ENCODE measurements at places on chromosomes 6 and 20. TPM values are rescaled to one million over a fixed set of nuclear protein-coding genes. Genes with fewer than 3 reads are reported as not detected.
A peak's percentile ranks its signal among the peaks of the same experiment; 100 is the strongest.

Gene SAMD3
- 43.4 TPM for total RNA-seq

Gene RNF39
- total RNA-seq, result not detected

Gene TNXB
- total RNA-seq, result 3.8 TPM

Gene EMILIN3
- total RNA-seq, result 8.1 TPM

Gene OLIG3
- not detected for total RNA-seq

Gene SPATS1
- total RNA-seq, result not detected

Gene SUPT3H
- 32.7 TPM for total RNA-seq

Gene NELFCD
- 73.4 TPM for total RNA-seq

Gene TMEM217
- 1.7 TPM for total RNA-seq

Gene DNMT3B
- total RNA-seq, result 368 TPM

DNA sequence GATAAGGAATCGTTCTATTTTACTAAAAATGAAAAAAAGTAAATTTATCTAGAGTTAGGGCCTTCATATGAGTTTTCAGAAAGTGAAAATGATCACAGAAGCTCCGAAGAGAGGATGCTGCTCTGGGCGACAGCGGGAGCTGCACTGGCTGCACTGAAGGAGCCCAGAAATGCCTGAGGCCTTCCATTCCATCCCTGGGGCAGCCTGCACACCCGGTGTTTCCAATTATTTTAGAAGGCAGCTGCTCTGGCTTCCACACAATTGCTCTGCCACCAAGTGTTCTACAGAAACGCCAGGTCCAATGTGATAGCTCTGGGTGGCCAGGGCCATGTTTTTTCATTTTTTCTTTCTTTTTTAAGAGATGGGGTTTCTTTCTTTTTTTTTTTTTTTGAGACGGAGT, 3.6 kb downstream of the DTNBP1 start:
- no peak for DNase-seq

DNA sequence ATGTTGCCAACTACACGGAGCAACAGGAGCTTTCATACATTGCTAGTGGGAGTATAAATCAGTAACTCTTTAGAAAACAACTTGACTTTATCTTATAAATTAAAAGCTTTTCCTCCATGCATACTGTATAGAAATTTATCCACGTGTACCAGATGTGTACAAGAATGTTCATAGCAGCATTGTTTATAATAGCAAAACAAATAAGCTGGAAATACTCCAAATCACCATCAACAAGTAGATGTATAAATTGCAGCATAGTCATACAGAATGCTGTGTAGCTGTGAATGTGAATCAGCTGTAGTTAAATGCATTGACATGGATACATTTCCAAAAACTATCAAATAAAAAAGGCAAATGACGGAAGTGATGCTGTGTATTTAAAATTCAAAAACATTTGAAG, 6.0 kb downstream of the PSMF1 start:
- no peak for DNase-seq

- DNase-seq, result peak; percentile 53
Observed at GRCh38 chr20:41956338-41957074, 338.3 kb upstream of the CHD6 start.

DNA sequence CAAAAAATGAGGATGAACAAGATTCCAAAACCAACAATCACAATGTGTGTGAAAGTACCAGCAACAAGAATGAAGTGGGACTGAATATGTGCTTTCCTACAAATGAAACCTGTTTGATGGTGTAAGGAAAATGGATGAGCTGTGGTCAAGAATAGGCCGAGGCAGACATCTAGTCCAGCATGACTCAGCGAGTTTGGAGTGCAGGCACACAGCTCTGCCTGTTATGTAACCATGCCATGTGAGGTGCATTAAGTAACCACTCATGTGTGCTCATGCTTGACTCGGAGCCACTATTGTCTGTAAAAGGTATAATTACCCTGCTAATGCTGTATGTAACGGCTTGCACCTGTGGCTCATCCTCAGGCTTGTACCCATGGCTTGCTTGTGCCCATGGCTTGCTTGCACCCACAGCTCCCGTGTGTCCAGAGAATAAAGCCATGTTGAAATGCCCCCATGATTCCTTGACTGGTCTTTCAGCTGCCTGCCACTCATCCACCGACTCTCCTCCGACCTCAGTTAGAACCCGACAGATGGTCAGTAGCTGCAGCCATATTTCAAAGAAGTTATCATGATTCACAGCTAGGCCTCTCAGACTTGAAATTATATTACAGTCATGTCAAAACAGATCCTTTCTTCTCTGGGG, 98.7 kb downstream of the BACH2 start:
- no peak for DNase-seq

DNA sequence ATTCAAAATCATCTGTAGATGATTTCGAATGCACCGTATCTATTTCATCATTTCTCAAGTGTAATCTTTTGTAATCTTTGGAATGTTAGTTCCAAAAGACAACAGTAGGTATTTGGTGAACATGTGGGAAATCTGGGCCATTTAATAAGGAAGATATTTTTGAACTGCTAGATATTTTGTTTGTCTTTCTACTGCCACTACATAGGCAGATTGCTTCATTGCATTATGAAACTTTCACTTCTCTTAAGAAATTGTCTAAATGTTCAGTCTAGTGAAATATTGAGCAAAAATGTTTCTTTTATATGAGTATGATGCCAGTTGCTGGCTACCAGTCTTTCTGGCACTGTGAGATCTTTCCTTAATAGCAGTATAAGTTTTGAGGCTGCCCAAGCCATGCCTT, 527.8 kb upstream of the RNF217 start:
- DNase-seq, result no peak

- DNase-seq, result no peak
Observed at GRCh38 chr20:32526125-32526524, 59.0 kb downstream of the NOL4L start.

DNA sequence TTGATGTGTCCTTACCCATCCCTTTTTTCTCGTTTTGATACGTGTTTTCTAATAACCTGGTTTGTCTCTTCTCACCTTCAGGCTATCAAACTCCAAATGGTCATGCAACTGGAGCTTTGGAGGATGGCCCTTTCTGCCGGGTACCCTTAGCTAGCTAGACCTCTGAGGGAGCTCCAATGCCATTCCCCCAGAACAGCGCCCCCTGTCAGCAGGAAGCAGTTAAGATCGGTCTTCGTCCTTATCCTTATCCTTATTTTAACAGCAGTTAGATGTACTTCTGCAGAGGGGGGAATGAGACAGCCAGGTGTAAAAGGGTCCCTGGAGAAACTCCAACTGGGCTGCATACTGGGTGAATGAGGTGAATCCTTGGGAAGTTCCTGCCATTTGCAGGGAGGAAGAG, 37.2 kb downstream of the SEL1L2 start:
- DNase-seq, result peak; percentile 79

GRCh38 chr6:69732640-69733039, 64.2 kb downstream of the LMBRD1 start:
- DNase-seq, result no peak

DNA sequence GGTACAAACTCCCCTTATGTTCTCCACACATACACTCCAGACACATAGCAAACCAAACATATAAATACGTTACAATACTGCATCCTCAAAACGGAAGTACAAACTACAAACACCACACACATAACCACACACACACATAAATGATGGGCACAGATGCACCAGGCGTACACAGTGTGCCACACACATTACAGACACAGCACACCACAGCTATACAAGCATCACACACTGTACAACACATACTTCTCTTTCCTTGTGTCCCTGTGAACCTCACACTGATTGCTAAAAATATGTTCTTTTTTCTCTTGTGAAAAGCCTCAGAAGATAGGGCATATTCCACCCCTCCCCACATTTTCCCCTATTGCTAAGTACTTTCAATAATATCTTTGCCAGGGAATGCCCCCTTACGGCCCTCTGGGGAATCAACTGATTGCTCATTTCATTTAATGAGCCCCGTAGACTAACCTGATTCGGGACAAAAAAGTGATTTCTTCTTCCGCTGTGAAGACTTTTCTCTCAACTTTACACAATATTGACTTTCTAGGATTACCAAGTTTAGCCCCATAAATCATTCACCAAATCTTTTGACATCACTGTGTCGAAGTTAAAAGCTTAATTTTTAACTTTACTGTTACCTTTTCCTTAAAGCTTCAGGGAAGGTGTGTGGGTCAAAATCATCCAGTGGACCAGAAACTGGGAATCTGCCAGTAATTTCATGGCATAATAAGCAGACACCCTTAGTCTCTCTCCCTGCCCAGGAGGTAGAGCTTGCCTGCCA, at the start of gene SLC17A1:
Gene SLC17A1, minus strand, starts transcription at position 521 of the 775 bp plus-strand sequence. CDS start 1,495 bp downstream, outside the sequence.
- no peak for DNase-seq

- DNase-seq, result peak; percentile 64
Observed at GRCh38 chr20:39195582-39196021, 233.5 kb downstream of the DHX35 start.

- no peak for DNase-seq
Observed at GRCh38 chr20:9088556-9088955, 19.7 kb downstream of the PLCB4 start.

DNA sequence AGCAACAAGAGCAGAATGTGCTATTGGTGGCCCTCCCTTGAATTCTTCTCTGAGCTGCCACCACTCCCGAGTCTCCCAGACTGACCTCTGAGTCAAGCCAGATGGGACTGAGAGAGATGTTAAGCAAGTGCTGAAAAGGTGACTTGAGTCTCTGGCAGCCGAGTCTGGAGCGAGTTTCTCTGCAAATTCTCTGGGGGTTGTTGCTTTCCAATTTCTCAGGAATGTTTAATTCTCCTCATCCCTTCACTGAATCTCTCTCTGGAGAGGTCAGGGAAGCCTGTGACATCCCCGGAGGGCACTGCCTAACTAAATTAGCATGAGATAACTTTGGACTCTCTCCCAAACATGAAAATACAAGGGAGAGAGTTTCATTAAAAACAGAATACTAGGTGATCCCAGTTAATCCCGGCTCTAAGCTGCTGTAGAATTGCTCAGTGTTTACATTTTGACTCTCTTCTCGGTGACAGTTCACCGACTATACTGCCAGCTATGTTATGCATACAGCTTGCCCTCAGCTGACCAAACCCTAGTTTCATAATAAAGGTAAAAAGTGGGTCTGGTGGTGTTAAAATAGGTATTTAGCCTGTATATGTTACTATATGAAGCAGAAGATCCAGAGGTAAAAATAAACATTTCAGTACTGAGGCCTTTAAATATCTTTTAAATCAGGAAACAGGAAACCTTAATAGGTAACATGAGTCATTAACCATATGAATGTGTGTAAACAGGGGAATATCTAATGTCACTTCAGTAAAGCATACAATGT, 157.9 kb downstream of the FOXC1 start:
- no peak for DNase-seq

DNA sequence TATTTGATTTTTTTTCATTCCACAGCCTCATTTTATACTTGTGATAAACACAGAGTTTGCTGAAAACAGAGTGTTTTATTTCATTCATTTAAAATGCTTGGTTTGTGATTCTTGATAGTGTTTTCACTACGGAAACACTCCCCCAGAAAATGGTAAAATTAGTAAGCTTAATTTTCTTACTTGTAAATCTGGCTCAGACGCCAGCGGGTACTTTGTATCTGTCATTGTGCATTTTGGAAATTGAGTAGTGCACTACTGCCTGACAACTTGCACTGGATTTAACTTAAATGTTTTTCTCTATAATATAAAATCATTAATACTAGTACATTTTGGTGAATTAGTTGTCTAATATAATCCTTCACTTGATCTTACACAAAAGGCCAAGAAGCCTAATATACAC, 37.0 kb upstream of the HINT3 start:
- no peak for DNase-seq

- peak; percentile 28 for DNase-seq
Observed at GRCh38 chr20:44488551-44488950, 12.9 kb downstream of the TTPAL start.

DNA sequence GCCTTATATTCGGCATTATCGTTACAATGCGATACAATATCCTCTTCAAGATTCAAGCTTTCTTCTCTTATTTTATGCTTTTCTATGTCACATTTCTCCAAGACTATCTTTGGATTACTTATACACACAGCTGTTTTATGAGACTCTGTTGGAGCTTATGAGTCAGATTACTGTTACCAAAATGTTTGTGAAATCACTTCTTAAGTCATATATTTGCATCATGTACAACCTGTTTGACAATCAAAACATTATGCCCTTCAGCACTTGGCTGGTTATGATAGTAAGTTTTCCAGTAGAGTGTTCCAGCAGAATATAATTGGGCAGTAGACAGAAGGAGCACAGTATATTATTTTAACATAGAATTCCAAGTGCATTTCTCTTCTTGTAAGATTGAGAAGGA, 35.2 kb downstream of the BMP6 start:
- DNase-seq, result no peak

DNA sequence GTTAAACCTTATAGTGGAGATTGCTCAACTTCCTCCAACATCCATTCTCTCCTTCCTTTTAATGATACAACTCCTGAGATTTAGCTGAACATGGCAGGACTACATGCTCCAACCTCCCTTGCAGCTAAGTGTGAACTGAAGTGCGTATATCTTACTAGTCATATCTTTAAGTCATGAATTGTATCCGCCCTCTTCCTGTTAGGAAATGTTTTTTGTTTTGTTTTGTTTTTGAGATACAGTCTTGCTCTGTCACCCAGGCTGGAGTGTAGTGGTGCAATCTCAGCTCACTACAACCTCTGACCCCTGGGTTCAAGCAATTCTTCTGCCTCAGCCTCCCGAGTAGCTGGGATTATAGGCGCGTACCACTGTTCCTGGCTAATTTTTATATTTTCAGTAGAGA, 8.8 kb upstream of the OSTM1 start:
- no peak for DNase-seq

GRCh38 chr6:44057931-44058616, 69.2 kb downstream of the MRPL14 start:
- DNase-seq, result no peak

- no peak for DNase-seq
Observed at GRCh38 chr20:52303281-52303950, 111.8 kb upstream of the ZFP64 start.
